ENCODE measurements at places on chromosomes 6 and 20. TPM values are rescaled to one million over a fixed set of nuclear protein-coding genes. Genes with fewer than 3 reads are reported as not detected.

Gene XKR7
- not detected for total RNA-seq

Gene NKAIN4
- total RNA-seq, result not detected

Gene KIAA0408
- 50.0 TPM for total RNA-seq

Gene TAAR6
- not detected for total RNA-seq

Gene CDSN
- total RNA-seq, result 0.13 TPM

Gene RWDD2A
- total RNA-seq, result 2.5 TPM

Gene TCP11
- total RNA-seq, result 0.35 TPM

Gene UNC5CL
- 3.1 TPM for total RNA-seq

Gene ZBTB12
- total RNA-seq, result 4.8 TPM
